ENCODE measurements at places on chromosomes 4 and X.

DNA sequence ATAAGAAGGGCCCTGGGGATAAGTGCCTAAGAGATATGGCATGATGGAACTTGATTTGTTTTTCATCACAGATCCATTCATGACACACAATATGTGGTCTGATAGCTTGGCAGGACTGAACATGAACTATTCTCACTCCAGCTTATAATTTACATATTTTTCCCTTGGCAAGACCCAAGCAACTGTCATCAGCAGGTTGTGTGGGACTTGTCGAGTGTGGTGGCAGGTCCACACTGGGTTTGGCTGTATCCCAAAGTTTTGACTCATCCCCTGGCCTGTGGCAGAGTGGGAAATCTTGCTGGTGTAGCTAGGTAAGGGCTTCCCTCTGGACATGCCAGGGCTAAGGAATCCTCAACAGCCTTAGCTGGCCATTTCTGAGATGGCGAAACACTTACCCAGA is 81.0 kb upstream of the STIM2 start:
- no peak overlapping the region for H3K4me3 ChIP-seq
- no peaks in the 10 kb centered on the region for H3K4me1 ChIP-seq
- H3K36me3 ChIP-seq, result peaks cover 15% of the 10 kb centered on the region
- DNase-seq, result no peak

- peaks cover 5% of the 10 kb centered on the region for H3K4me1 ChIP-seq
- DNase-seq, result no peak
- no peaks in the 10 kb centered on the region for H3K36me3 ChIP-seq
- H3K4me3 ChIP-seq, result no peak overlapping the region
- no peaks in the 10 kb centered on the region for H3K27me3 ChIP-seq
- peak overlapping the region; percentile 33 for H3K27ac ChIP-seq
Measured at GRCh38 chr4:6633091-6633906, 7.2 kb upstream of the MRFAP1 start.

DNA sequence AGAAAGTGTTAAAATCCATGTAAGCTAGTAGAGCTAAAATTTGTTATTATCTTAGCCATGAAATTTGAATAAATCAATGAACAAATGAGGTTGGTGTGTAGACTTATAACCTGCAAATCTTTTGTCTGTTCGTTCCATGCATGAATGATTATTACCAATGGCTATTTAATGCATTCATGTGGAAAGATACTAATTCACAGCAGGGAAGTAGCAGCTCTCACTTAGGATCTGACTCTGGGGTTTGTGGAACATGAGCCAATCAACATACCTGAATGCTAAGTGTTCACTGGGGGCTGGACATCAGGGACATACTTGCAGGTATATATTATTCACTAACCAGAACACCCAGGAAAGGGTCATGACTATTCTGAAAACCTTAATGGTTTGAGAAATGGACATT is 444.1 kb downstream of the STIM2 start:
- H3K27ac ChIP-seq, result no peak overlapping the region
- DNase-seq, result no peak
- no peaks in the 10 kb centered on the region for H3K4me1 ChIP-seq
- no peaks in the 10 kb centered on the region for H3K36me3 ChIP-seq
- H3K4me3 ChIP-seq, result no peak overlapping the region
- peaks cover 3% of the 10 kb centered on the region for H3K27me3 ChIP-seq

DNA sequence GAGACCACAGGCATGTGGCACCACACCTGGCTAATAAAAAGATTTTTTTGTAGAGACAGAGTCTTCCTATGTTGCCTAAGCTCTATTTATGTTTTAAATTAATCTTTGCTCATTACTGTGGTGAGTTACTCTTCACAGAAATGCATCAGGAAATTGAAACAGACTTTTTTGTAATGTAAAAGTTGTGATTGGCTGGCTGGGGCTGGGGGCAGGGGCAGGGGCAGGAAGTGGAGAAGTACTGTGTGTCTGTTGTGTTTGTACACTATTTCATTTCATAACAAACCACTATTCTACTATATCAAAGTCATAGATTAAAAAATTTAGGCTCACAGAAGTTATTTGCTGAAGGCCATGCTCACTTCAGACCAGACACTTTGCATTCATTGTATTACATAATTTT is 19.1 kb upstream of the ABRAXAS1 start:
- no peak for DNase-seq
- H3K27ac ChIP-seq, result no peak overlapping the region
- peaks cover 4% of the 10 kb centered on the region for H3K27me3 ChIP-seq
- no peaks in the 10 kb centered on the region for H3K4me1 ChIP-seq
- H3K36me3 ChIP-seq, result no peaks in the 10 kb centered on the region

DNA sequence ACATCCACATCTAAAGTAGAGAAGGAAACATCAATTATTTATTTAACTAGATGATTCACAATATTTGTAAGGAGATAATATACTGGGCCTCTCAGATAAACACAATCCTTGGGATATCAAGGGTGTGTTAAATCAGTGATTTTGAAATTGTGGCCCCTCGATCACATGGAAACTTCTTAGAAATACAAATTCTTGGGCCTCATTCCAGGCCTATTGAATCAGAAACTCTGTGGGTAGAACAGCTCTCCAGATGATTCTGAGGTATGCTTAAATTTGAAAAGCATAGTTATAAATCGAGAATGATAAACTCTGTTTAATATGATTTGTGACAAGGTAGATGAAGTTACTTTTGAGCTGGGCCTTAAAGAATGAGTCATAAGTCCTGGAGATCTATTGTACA is 64.3 kb upstream of the GPR174 start:
- H3K4me1 ChIP-seq, result no peaks in the 10 kb centered on the region
- H3K27ac ChIP-seq, result no peak overlapping the region
- H3K27me3 ChIP-seq, result no peaks in the 10 kb centered on the region
- DNase-seq, result no peak

GRCh38 chr4:139153411-139154133 is 23.4 kb downstream of the ELF2 start:
- H3K36me3 ChIP-seq, result peaks cover 3% of the 10 kb centered on the region
- H3K27me3 ChIP-seq, result no peaks in the 10 kb centered on the region
- H3K4me3 ChIP-seq, result no peak overlapping the region
- DNase-seq, result no peak
- H3K4me1 ChIP-seq, result peaks cover 26% of the 10 kb centered on the region

GRCh38 chrX:150365051-150365989 is 2.2 kb downstream of the MAMLD1 start:
- peak overlapping the region; percentile 77 for H3K4me3 ChIP-seq
- H3K36me3 ChIP-seq, result no peaks in the 10 kb centered on the region
- H3K27me3 ChIP-seq, result peaks cover 23% of the 10 kb centered on the region
- DNase-seq, result peak; percentile 63

DNA sequence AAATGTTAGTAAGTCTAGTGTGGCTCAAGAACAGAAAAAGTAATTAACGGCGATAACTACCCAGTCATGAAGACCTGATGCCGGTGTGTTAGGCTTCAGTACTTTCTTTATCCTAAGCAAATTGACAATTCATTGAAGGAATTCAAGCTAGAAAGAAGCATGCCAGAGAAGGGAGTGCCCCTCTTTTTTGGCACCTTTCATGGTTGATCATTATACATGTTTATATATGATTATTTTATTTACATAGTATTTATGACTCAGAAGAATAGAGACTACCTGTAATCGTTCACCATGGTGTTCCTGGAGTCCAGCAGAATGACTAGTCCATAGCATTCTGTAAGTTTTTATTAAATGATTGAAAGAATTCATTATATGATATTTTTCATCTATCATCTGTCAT is 548.3 kb upstream of the SLIT2 start:
- DNase-seq, result no peak
- no peak overlapping the region for H3K4me3 ChIP-seq
- no peaks in the 10 kb centered on the region for H3K27me3 ChIP-seq
- no peaks in the 10 kb centered on the region for H3K4me1 ChIP-seq
- H3K36me3 ChIP-seq, result no peaks in the 10 kb centered on the region

DNA sequence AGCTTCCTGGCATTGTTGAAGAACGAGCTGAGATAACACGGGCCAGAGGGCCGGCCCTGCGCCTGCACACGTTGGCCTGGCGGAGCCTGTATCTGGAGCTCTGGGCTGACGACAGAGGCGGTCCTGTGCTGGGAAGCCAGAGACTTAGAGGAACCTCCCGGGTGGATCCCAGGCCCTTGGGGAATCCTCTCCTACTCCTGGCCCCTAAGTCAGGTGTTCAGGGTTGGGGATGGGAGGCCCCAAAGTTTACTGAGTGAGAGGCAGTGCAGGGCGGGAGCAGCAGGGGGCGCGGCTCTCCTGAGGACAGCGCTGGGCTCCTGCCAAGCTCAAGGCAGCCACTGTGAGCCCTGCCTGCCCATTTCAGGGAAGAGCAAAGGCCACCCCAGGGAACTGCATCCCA is 2.5 kb upstream of the HTRA3 start:
- peaks cover 41% of the 10 kb centered on the region for H3K27me3 ChIP-seq
- peak; percentile 43 for DNase-seq

DNA sequence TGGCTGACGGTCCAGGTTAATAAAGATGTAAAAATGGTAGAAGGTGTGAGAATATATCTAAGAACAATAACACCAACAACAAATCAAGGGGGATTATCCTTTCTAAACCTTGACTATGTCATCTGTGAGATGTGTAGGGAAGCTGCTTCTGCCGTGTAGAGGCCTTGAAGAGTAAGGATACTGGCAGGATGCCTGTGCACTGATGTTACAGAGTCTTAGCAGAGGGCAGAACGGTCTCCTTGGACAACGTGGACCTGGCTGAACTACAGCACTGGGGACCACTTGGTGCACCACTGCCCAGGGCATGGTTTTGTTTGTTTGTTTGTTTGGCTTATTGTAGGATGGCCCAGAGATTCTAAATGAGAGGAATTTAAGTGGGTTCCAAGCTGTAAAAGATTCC is 33.5 kb downstream of the GPAT3 start:
- no peak overlapping the region for H3K27ac ChIP-seq
- H3K4me1 ChIP-seq, result no peaks in the 10 kb centered on the region

GRCh38 chrX:39759526-39760224 is 338.1 kb downstream of the BCOR start:
- H3K4me1 ChIP-seq, result peaks cover 11% of the 10 kb centered on the region
- no peak overlapping the region for H3K4me3 ChIP-seq
- DNase-seq, result no peak
- peak overlapping the region; percentile 67 for H3K27ac ChIP-seq
- peaks cover 5% of the 10 kb centered on the region for H3K27me3 ChIP-seq
- H3K36me3 ChIP-seq, result no peaks in the 10 kb centered on the region

DNA sequence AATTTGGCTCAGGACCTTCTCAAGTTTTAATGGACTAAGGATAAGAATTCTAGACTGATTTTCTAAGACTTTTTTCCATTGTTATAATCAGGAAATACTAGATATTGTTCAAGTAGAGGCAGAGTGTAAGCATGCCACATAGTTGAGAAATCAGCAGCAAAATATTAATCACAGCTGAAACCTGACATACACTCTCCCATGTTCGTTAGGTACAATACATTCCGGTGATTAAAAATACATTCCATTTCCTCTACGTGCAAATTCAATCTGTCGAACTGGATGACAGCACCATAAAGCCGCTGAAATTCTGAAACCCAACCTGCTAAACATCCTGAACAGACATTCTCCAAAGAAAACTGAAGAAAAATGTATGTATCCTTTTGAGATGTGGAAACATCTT is 587.6 kb upstream of the DIPK2B start:
- no peak overlapping the region for H3K27ac ChIP-seq
- no peak for DNase-seq
- peaks cover 8% of the 10 kb centered on the region for H3K4me1 ChIP-seq
- no peak overlapping the region for H3K4me3 ChIP-seq
- H3K36me3 ChIP-seq, result peaks cover 19% of the 10 kb centered on the region

- H3K36me3 ChIP-seq, result peaks cover 50% of the 10 kb centered on the region
- DNase-seq, result no peak
- H3K4me3 ChIP-seq, result no peak overlapping the region
- H3K27ac ChIP-seq, result no peak overlapping the region
- peaks cover 13% of the 10 kb centered on the region for H3K4me1 ChIP-seq
Measured at GRCh38 chr4:71614621-71615020, 169.3 kb downstream of the GC start.

DNA sequence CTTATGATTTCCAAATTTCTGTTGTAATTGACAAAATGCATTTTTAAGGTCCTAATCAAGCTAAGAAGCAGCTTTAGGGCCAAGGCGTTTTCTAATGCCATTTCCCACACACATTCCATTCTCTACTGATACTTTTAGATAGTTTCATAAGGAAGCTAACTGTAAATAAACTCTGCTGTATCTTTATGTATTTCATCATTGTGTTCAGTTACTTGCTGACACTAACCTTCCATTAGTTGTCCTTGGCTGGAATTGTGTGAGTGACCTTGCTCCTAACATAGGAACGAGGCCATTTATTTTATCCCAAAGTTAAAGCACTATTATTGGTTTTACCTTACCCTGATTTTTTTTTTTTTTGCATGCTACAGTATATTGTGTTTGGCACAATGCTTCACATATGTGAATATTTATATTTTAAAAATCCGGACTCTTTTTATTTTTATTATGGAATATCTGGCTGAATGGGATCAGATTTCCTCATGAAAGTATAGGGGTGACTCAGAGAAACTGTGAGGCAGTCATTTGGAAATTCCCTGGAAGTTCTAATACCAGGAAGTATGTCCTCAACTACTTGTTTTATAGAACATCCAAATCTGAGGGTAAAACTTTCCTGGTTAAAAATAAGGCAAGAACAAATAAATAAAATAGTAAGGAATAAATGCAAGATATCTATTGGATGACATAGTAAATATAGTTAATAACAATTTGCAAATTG is 62.7 kb upstream of the SORBS2 start:
- H3K36me3 ChIP-seq, result no peaks in the 10 kb centered on the region
- H3K27me3 ChIP-seq, result peaks cover 3% of the 10 kb centered on the region
- DNase-seq, result no peak
- no peak overlapping the region for H3K27ac ChIP-seq
- no peak overlapping the region for H3K4me3 ChIP-seq

GRCh38 chr4:183426507-183426906 is 17.9 kb upstream of the CDKN2AIP start:
- no peak overlapping the region for H3K4me3 ChIP-seq
- H3K27ac ChIP-seq, result no peak overlapping the region
- no peaks in the 10 kb centered on the region for H3K4me1 ChIP-seq
- no peaks in the 10 kb centered on the region for H3K36me3 ChIP-seq
- no peaks in the 10 kb centered on the region for H3K27me3 ChIP-seq
- no peak for DNase-seq

DNA sequence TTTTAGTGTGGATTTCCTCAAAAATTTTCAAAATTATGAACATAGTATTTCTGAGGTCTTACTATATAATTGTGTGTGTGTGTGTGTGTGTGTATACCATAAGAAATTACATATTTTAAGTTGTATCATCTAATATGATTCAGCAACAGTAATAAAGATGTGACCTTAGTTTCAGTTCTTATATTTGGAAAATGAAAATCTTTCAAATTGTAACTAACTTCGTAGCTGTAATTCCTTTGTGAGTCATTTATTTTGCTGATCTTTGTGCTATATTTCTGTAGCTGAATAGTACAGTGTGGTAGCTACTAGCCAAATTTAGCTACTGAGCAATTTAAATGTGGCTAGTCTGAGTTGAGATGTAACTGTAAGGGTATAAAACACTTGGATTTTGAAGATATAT is 116.4 kb downstream of the RAP1GDS1 start:
- DNase-seq, result no peak
- H3K27me3 ChIP-seq, result no peaks in the 10 kb centered on the region
- no peak overlapping the region for H3K27ac ChIP-seq
- no peak overlapping the region for H3K4me3 ChIP-seq

GRCh38 chrX:30309139-30309571 is at the start of gene NR0B1:
Gene NR0B1, minus strand, starts transcription at chrX:30309390. Its CDS starts 27 bp downstream, at chrX:30309363.
- H3K27ac ChIP-seq, result no peak within 1 kb of the TSS
- peaks cover 38% of the 10 kb centered on the region for H3K27me3 ChIP-seq
- DNase-seq, result no peak
- H3K36me3 ChIP-seq, result no peaks in the 10 kb centered on the region

GRCh38 chr4:87310691-87311335 is 11.9 kb downstream of the HSD17B13 start:
- H3K27ac ChIP-seq, result no peak overlapping the region
- peaks cover 4% of the 10 kb centered on the region for H3K4me1 ChIP-seq
- no peak overlapping the region for H3K4me3 ChIP-seq

- no peak overlapping the region for H3K4me3 ChIP-seq
- no peaks in the 10 kb centered on the region for H3K27me3 ChIP-seq
- H3K27ac ChIP-seq, result no peak overlapping the region
- no peaks in the 10 kb centered on the region for H3K4me1 ChIP-seq
Measured at GRCh38 chr4:153117554-153117953, 86.7 kb upstream of the TRIM2 start.
